ENCODE measurements at places on chromosomes 7 and 10.

DNA sequence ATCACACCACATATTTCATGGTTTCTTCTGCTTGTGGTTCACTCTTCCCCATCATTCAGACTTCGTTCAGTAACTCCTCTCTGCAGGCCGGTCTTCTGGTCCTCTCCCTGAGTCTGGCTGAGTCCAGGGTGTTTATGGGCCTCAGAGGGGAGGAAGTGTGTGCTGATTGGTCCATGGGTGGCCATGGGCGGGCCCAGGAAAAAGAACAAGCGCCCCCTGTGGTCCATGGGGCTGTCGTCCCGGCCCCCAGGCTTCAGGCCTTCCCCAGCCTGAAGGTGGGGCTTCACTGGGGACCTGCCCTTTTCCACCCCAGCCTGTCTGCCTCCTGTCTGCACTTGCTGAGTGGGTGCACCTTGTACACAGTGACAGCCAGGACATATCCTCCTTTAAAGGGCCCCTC lies 123.7 kb downstream of the VIPR2 start:
- no peak for DNase-seq

GRCh38 chr7:131105799-131106680 lies 221.6 kb upstream of the MKLN1 start:
- peak; percentile 47 for DNase-seq

- no peak for DNase-seq
These were observed 22.2 kb downstream of the PARD3 start for GRCh38 chr10:34792881-34793280.

DNA sequence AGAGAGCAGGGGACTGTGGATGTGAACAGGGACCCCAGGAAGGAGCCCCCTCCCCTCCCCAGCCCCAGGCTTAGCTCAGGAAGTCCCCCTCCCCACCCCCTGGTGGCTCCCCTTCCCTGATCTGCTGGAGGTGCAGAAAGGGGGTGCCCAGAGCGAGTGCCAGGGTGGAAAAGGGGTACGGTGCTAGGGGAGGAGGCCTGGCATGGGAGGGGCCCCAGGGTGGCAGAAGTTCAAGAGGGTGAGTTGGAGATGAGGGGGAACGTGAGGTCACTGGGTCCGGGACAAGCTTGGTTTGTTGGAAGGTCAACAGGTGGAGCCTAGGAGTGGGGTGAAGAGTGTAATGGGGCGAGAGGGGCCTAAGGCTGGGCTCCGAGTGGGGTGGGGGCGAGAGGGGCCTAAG lies 21.5 kb upstream of the TBL2 start:
- no peak for DNase-seq

DNA sequence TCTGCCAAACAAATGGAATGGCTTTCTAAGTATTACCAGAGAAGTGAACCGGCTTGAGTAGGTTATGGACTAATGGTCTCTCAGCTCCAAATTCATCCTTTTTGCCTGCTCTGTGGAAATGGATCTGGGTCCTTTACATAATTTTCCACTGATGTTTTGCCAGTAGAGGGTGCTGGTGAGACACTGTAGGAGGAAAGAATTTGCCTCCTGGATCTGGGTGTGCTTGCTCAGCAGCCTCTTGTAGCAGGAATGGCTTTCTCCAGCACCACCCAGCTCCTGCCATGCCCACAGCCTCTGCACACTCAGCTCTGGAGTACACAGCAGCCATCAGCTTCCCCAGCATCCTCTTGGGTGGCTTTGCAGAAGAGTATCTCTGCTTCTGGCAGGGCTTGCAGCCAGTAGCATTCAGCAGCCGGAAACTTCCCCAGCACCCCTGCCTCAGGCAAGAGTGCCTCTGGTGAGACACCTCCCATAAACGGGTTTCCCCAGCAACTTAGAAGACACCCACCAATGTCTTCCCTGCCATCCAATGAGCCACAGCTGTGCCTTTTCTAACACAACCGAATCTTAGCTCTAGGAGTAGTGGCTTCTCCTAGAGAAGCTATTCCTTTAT lies 235.0 kb upstream of the PLPP4 start:
- DNase-seq, result no peak
